ENCODE measurements at places on chromosomes 5 and 9.
A peak's percentile ranks its signal among the peaks of the same experiment; 100 is the strongest.

DNA sequence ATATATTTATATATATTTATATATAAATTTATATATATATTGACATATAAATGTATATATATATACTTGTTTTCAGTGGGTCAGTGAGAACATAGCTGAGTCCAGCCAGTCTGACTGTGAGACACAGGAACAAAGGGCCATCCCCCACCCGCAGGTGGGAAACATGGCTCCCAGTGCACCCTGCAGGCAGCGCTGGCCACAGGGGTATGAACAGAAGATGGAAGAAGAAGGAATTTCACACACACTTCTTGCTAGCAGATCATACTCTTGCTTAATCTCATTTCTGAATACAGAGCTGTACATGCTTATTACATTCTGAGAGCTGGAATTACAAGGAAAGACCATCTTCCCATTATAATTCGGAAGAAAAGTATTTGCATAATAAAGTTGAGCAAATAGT lies 595.4 kb downstream of the IRX1 start:
- DNase-seq = no peak

GRCh38 chr5:11182441-11183080 lies 421.5 kb upstream of the DAP start:
- DNase-seq = no peak

GRCh38 chr5:38719916-38720315 lies 125.9 kb upstream of the OSMR start:
- DNase-seq = no peak

DNA sequence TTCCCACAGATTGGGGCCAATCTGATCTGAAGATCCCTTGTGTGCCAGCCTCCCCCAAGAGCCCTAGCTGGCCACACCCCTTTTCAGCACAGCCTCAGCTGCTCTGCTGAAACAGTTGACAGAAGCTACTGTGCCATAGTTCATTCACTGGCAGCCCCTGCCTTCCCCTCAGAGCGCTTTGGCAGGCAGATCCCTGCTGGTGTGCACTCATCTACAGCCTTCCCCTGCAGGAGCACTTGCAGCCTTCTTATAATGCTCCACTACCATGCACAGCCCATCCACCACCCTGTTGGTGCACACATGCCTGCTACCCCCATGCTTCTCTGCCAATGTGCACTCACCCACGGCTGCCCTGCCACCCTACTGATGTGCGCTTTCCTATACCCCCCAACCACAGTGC lies 471.3 kb downstream of the MTRR start:
- no peak for DNase-seq

- no peak for DNase-seq
Measured at GRCh38 chr5:120621339-120621738, 157.2 kb downstream of the PRR16 start.

- no peak for DNase-seq
Measured at GRCh38 chr9:122209451-122209850, 19.3 kb downstream of the LHX6 start.

- no peak for DNase-seq
Measured at GRCh38 chr5:147072622-147073021, 162.2 kb upstream of the STK32A start.

- no peak for DNase-seq
Measured at GRCh38 chr9:74765481-74765971, 122.2 kb downstream of the TRPM6 start.

- DNase-seq = no peak
Measured at GRCh38 chr9:127166111-127166510, 43.7 kb upstream of the ANGPTL2 start.

DNA sequence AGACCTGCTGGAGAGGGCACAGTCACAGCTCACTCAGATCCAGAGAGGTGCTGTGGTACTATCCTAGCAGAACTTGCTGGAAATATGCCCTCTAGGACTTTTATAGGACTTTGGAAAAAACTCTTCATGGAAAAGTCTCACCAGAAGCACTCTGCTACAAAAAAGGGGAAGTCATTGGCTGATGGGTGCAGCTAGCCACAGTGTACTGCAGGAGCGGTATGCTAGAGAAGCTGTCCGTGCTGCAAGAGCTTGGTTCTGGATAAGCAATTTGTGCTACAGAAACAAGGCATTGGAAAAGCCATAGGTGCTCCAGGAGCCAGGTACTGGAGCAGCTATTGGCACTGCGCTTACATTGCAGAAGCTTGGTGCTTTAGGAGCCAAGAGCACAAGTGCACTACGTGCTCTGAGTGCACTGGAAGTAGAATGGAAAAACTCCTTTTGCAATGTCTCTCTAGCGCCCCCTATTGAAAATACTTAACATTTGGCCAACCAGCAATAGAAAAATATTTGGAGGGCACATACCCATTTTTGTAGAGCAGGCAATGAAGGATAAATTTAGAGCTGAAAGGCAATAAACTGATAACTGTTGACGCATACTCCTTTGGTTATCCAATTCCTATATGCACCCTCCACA lies 83.4 kb downstream of the MEGF10 start:
- DNase-seq = no peak

DNA sequence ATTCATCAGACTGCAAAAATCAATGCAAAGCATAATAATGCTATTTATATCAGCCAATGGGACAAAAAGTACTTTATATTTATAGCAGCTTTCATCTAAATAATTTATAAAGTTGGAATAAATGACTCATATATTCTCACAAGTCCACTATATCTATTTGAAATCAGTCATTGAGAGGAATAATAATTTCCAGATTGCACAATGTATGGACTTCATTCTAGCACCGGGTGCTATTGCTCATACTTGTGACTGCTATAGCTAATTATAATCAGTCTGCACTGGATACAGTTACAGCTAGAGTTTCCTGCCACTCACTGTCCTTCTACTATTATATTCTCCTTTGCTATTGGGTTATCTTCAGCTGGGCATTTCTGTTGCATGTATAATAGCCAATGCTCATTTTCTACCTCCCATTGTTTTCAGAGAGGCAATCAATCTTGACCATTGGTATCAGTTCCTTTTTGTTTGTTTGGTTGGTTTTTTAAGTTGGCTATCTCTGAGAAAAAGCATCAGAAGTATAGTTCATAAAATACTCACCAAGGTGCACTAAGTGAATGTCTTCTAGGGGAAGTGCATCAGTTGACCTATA lies 1.9 kb downstream of the CDH18 start:
- DNase-seq = no peak

DNA sequence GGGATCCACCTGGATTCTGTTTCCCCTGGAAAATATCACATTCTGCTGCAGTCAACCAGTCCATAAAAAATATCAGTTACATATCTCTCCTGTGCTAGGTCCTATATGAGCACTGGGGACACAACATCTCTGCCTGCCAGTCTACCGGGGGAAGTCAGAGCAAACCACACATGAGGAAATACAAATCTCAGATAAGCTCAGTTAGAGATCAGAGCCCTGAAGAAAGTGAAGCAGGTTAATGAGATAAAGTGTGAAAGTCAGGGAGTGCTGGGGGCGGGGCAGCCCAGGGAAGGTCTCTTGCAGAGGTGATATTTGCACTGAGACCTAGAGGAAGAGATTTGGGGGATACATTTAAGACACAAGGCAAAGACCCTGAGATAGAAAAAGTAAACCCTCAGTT lies 67.8 kb upstream of the SLC1A1 start:
- DNase-seq = no peak

- no peak for DNase-seq
Measured at GRCh38 chr9:127330501-127330900, 65.9 kb downstream of the GARNL3 start.

DNA sequence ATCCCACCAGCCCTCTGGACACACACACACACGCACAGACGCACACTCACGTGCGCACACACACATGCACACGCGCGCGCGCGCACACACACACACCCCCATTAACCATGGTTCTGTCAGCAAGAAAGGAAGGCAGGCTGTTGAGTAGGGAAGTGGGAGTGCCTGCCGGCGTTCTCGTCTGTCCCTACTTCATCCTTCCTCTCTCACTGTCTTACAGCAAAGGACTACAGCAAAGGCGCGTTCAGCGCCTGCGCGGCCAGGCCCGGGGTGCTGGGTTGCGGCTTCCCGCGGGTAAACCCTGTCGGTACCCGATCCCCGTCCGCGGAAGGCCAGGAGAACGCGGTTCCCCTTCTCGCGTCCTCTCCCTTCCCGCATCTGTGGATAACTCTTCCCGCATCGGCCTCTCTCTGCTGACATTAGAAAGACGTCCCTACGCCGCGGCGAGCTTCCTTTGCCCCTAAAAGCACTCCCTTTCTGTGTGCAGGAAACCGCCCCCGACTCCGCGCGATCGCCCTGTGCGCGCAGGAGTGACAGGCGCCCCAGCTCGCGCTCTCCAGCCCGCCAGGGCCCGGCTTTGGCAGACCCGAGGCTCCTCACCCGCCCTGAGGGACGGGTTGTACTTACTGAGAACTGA lies 219.2 kb downstream of the AGTPBP1 start:
- DNase-seq = peak; percentile 4

DNA sequence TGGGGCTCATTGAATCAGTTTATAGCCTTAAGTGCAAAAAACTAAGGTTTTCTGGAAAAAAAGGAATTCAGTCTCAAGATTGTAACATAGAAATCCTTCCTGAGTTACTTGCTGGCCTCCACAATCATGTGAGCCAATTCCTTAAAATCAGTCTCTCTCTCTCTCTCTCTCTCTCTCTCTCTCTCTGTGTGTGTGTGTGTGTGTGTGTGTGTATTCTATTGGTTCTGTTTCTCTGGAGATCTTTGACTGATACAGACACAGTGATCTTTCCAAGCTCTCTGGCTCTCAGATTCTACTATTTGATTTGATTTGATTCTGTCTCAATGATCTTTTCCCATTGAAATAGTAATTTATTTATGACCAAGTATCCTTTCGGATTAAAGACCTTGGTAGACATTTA lies 74.6 kb downstream of the CFAP95 start:
- no peak for DNase-seq

DNA sequence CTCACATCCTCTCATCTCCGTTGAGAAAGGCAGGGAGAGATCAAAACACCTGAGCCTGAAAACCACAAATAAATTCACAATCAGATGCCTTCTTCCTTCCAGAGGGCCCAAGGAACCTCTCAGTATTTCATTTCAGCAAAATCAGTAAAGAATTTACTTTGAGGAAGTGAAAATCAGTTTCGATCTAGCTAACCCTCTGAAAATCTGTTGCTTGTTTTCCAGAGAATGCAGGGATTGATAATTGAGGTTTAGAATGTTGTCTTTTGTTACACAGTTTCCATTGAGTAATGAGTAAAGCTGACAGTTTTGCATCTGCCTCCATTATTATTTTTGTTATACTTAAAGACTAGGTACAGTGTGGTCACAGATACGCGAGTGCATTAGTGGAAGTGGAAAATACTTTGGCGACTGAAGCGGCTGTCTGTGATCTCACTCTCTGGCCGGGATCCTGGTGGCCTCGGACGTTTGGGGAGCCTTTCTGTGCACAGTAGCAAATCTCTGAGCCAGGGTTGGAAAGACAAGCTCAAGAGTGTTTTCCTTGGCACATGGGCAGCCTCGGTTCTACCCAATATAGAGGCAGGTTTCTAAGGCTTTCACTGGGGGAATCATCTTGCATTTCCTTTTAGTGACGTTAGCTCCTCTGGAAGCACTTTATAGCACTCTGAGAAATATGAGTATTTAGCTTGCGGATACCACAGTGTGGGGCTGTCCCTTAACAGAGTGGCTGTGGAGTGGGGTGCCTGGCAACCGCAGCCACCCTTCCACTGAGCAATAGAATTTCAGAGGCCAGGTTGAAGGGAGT lies 32.2 kb upstream of the ANGPTL2 start:
- DNase-seq = no peak

GRCh38 chr9:131275332-131276093 lies 797 bp downstream of the FAM78A start:
- no peak for DNase-seq

- DNase-seq = no peak
Measured at GRCh38 chr9:132334364-132334763, 20.4 kb downstream of the SETX start.

- no peak for DNase-seq
Measured at GRCh38 chr5:104431981-104432380, 869.4 kb upstream of the NUDT12 start.

DNA sequence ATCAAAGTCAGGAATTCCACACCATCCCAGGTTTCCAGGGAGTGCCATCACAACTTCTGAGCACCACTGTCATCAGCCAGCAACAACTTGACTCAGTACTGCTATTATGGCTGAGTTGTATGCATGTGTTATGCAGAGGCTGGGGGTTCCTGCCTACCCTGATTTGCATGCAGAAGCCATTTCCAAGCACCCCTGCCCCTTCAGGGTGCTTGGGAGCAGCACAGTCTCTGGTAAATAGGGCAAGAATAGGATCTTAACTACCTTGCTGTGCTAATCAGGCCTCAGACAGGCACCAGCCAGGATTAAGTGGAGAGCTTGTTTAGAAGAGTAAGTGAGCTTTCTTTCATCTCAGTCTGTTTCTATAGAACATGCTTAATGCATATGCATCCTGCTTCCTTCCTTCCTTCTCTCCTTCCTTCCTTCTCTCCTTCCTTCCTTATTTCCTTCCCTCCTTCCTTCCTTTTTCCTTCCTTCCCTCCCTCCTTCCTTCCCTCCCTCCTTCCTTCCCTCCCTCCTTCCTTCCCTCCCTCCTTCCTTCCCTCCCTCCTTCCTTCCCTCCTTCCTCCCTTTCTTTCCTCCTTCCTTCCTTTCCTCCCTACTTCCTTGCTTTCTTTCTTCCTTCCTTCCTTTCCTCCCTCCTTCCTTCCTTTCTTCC lies 175.7 kb downstream of the FRMD3 start:
- DNase-seq = no peak

DNA sequence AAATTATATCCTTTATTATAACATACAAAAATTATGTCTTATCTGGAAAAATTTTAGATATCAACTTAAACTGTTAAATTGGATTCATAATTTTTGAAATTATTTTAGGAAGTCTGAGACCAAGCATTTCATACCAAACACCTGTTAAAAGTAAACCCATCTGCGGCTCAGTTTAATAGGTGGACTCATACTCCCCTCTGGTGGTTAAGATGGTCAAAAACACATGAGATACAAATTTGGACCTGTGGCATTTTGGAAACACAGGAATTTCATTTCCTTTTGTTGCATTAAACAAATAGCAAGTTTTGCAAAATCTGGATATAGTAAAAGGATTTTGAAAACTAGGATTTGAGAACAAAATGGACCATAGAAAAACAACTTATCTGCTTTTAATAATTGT lies 53.7 kb downstream of the RGMB start:
- no peak for DNase-seq
